ENCODE measurements at places on chromosomes 7 and 10.

DNA sequence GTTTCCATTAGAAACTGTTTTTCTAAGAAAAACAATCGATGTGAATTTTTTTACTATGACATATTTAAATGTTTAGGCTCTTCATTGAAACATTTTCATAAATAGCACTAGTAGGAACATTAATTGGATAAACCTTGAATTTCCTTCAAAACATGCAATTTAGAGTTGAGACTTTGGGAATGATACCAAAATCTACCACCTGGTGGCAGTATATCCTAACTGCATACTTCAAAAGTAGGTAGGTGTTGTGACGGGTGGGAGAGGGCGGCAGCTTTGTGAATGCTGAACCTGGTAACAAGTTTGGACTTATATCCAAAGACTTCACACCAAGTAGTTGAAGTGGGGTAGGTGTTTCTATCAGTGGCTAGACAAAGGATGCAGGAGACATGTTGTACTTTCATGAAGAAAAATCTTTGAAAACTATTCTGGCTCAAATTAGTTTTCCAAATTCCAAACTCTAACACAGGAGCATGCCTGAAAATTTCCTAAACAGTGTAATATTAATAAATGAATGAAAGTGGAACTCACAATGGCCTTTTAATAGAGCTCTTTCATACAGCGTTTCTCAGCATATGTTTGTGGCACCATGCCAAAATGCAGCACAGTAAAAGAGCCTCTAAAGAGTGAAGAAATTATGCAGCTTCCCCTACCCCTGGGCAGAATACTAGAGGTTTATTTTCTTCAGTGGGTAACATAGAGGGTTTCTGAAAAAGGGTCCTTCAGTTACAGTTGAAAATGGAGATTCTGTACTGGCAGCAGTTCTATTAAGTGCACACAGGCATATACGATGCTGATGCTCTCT lies 201.0 kb upstream of the TPK1 start:
- peak; percentile 10 for DNase-seq

DNA sequence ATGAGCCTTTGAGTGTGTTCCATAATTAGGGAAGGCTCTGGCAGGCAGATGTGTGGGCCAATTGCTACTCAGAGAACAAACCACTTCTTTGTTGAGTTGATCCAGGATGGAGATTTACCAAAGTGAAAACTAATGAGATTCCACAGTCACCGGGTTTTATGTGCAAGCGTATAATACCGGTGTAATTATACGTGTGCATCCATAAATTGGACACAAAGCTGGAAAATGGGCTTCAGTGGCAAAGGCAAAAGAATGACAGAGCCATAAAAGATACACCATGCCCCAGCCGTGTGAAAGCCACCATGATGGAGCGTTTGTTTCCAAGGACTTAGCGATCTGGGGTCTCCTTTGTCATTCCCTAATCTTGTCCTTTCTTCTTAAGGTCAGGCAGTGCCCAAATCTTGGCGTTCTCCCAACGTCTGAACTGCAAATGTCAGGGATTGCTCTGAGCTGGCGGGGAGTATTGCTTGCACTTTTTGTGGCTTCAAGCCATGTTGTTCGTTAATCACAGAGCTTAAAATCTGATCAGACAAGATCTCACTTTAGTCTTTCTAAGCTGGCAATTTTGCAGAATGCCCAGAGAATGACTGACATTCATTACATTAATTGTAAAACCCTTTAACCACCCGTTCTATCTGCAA lies 70.1 kb downstream of the NPTX2 start:
- no peak for DNase-seq

DNA sequence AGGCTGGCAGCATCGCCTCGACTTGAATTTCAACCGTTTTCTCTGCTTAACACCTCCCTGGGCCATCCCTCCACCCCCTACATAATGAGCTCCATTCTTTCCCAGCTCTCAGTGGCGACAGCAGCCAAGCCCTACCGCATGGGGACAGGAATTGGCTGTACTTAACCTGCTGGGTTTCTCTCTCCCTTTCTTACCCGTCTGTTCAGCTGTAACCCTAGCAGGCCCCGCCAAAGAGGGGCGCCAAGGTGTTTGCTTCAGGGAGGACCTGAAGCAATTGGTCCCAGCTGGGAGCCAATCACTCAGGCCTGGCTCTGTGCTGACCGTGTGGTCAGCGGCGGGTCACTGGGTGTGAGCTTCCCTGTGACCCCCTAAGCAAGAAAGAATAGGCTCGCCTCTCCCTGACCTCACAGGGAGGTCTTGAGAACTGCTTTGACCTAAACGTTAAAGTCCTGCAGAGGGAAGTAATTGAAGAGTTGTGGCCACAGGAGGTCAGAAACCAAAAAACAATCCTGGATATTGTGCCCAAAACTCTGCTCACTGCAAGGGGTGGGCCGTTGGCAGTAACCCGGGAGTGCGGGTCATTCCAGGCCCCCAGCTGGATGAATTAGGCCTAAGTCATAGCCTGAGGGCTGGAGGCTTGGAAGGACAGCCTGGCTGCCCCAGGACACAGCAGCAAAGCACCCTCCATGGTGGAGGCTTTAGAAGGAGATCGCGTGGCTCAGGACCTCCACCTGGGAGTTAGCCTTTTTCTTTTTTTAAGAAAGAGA lies 114.6 kb downstream of the ITIH5 start:
- no peak for DNase-seq

- DNase-seq, result no peak
Observed at GRCh38 chr7:43621729-43622448, 39.0 kb downstream of the STK17A start.

DNA sequence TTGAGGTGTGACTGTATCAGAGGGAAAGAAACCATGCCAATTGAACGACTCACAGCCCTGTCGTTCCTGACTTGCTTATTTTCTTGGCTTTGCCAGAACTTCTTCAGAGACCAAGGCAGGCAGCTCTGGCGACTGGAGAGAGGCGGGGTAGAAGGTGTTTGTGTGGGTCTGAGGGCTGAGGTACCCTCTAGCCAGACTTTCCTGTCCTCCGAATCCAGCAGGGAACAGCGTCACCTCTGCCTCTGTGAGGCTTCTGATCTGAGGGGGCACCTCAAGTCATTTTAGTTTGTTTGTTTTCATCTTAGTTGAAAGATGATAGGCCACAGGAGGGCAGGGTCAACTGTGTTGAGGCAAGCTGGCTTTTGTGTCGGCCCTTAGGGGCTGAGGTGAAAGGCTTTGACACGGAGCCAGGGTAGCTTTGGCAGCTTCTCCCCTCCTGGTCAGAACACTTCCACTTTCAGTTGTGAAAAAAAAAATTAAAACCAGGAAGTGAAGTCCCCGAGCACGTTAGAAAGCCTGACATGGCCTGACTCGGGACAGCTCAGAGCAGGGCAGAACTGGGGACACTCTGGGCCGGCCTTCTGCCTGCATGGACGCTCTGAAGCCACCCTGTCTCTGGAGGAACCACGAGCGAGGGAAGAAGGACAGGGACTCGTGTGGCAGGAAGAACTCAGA lies 1.9 kb downstream of the ACSL5 start:
- DNase-seq, result peak; percentile 16

GRCh38 chr7:78620920-78621319 lies 822.3 kb downstream of the PHTF2 start:
- DNase-seq, result no peak

DNA sequence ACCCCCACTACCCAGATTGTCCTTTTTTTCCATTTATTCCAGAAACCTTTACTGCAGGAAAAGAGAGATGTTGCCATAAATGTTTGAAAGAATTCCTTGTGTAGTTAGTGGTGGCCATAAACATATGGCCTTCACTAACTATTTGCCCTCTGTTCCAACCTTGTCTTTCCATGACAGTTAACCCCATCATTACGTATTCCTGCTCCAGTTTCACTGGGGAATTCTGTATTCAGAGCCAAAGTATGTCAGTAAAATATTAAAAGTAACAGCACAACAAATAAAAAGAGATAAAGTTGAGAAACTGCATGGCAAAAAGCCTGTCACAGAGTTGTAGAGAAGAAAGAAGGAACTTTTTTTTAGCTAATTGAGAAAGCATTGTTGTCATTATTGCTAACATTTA lies 261.3 kb downstream of the BICC1 start:
- DNase-seq, result no peak

GRCh38 chr7:135920478-135920877 lies 56.7 kb downstream of the MTPN start:
- no peak for DNase-seq

- no peak for DNase-seq
Observed at GRCh38 chr10:128263891-128264688, 137.9 kb upstream of the MKI67 start.

Measured in fibroblast of skin of left biceps (primary cell).